A172 (cell line): ENCODE measurements at places on chromosomes 1 and 21. TPM values are rescaled to one million over a fixed set of nuclear protein-coding genes. Genes with fewer than 3 reads are reported as not detected.

FCRLB gene
- 2.7 and 3.1 TPM in 2 replicates for total RNA-seq

BMP8B gene
- 0.26 and 0.55 TPM in 2 replicates for total RNA-seq

FCRL4 gene
- total RNA-seq, result not detected in 2 replicates

TNFRSF1B gene
- total RNA-seq, result not detected in 2 replicates

FCRL5 gene
- not detected in 2 replicates for total RNA-seq
